ENCODE measurements at places on chromosomes 5 and 9.

DNA sequence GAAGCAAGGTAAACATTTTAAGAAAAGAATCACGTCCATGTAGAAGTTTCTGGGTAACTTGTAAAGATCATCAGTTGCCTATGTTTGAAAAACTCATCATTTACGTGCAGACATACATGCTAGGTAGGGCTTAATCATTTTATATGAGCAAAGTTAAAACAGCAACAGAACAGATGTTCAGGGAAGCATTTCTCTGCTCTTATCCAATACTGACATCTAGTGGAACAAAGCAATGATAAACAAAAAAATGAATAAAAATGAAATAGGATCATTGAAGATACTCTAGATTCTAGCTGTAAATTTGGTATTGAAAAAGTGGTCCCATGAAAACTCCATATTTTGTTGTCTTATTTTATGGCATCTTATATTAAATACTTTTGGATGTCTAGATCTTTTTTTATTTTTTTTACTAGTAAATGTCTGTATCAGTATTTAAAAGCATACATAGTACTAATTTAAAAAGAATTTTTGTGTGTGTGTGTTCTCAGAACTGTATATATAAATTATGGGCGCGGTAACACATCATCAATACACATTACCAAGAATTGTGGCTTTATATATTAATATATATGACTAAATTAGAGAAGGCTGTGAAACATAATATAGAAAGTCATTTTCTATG lies 1050.2 kb downstream of the CDH12 start:
- peak; percentile 41 for DNase-seq

DNA sequence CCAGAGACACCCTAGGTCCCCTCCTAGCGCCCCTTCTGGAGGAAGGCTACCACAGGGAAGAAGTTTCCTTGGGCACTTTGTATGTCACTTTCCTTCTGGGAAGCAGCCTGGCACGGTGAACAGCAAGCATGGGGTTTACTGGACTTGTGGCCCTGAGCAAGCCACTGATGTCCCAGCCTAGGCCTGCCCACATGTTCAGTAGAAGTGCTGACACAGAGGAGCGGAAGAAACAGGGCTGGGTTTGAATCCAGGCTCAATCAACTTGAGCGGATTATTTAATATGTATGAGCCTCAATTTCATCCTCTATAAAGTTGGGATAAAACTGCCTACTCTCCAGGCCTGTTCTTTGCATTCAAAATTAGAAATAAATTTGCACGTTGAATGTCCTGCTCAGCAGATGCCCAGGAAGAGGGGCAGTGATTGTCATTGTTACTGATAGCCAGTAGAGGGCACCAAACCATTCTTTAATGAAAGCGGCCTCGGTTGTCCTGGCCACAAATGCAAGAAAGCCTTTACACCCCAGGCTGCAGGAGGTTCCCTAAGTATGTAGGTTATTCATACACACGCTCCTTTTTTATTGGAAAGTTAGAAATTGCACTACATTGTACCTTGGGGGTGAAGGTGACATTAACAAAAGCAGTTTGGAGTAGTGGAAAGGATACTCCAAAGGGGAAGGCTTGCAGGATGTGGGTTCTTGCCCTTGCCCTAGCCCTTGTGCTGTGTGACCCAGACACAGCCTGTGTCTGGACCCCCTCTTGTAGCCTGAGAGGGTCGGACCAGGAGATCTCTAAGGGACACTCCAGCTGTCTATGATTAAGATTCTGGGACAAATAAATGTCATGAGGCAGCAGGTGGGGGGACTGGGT lies 13.4 kb upstream of the XPA start:
- DNase-seq = peak; percentile 70

DNA sequence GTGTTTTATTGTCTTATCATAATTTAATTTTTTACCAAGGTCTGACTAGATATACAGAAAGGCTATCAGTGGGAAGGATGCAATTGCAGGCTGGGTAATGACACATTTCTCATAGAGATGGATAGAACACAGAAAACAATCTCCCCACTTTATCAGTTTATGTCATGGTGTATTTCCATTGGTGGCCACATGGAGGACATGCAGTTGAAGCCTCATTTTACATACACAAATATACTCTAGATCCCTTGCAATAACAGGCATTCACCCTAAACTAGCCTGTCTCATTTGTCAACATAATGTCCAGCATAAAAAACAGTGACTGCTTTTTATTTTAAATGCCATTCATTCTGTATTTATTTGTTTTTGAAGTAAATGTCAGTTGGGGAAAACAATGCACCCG lies 526.3 kb downstream of the GABRG2 start:
- no peak for DNase-seq

- DNase-seq = no peak
These were observed 51.1 kb downstream of the AHRR start for GRCh38 chr5:372556-372995.

GRCh38 chr9:69074801-69075200 lies 39.2 kb downstream of the FXN start:
- DNase-seq = no peak

DNA sequence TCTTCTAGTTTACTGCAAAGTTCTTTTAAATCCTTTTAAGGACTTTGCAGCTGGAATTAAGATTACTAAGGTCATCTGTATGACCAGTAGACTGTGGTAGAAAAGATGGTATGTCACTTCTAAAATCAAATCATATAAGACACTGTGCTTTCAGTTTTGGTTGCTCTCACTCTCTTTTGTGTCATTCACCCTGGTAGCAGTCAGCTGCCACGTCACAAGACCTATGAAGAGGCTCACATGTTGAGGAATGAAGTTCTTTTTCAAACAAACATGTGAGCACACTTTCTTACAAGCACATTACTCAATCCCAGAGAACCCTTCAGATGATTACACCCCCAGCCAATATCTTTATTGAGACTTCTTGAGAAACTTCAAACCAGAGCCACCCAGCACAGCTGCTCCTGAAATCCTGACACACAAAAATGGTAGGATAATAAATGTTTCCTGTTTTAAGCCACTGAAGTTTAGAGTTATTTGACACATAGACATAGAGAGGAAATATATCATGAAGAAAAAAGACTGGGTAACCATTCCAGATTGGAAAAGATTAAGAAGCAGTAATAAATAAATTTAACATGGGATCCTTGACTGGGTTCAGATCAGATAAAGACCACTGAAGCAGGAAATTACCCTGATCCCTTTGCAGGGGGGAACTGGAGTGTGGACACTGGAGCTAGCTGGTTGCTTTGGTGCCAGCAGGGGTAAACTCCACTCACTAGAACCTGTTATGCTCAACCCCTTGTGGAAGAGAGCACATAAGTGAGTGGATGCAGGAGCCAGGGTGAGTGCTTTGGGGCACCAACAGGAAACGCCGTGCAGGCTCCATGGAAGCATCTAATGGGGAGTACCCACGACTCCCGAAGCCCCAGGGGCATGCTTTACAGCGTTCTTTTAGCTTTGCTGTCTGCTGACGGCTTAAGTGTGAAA lies 64.1 kb downstream of the SLCO4C1 start:
- DNase-seq = no peak

DNA sequence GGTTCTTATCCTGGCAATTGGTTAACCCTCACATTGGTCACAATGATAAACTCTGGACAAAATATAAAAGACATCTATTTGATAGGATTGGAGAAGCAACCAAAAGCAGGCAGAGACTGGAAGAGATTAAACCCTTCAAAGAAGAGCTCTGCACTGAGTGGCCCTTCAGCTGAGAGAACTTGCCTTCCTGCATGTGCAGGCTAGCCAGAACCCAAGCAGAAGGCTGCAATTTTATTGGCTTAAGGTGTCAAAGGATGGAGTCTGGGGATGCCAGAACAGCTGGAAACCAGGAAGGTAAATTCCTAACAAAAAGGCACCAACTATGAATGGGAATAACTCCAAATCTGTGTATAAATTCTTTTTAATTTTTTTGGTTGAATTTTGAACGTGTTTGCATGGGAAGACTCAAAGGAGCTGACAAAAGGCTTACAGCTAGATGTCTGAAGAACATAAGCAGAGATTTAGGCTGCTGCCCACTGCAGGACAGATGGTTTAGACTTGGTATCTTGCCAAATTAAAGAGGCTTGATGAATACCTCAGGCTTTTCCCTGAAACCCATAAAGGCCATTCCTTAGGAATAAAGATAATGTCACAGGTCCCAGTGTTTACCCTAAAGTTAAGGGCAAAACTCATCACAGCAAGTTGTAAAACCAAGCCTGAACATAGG lies 66.3 kb downstream of the NR2F1 start:
- DNase-seq = no peak

Data from NCI-H2081 (cell line).